Stimulated activated CD4-positive, alpha-beta T cell treated with anti-CD3 and anti-CD28 coated beads, TNF-alpha, amount 100 ng/mL, for 4 hours (primary cell): ENCODE measurements at places on chromosomes 4 and X.

DNA sequence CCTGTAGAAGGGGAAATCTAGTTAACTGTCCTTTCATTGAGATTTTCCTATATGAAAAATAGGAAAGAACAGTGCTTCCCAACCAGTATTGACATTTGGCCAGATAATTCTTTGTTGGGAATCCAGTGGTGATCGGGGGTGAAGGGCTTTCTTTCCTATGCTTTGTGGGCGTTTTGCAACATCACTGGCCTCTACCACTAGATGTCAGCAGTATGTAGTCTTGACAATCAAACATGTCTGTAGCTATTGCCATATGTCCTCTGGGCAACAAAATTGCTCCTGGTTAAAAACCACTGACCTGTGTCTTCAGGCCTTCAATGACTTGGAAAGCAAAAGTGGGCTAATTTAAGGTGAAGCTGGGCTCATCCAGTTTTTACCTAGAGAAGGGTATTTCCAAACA lies 658.5 kb downstream of the DACH2 start:
- no peak for DNase-seq

GRCh38 chr4:110475881-110476818 lies at the start of gene ENPEP:
ENPEP (plus strand) TSS chr4:110476155; CDS start chr4:110476415, 260 bp downstream.
- DNase-seq = no peak

DNA sequence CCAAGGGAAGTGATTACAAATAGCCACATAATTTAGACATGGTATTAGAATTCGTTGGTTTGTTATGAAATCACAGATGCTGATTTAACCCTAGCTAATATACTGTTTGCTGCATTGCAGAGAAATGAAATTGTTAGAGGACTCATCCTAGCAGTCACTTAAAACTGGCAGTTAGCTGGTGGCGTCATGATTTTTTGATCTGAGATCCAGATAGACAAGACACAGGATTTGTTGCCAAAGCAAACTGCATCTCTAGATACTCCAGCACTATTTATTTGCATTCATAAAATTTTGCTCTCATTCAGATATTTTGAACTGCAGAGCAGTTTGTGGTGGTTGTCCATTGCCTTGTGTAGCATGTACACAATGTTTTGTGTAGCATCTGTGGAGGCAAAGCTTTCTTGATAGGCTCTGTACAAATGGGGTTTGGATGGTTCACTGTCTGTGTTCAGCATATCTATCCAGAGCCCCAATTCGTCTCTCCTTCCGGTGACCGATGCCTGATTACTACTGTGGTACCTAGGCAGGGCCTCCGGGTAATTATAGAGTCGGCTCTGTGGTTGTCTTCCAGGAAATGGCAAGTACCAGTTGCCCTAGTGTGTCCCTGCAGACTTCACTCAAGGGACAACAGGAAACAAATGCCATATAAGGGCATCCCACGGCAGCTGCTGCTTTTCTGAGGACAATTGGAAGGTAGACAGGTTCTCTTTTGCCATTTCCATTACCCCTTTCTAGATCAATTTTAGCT lies 30.1 kb upstream of the SPARCL1 start:
- peak; percentile 1 for DNase-seq

- no peak for DNase-seq
Measured at GRCh38 chrX:18698737-18699650, 8.5 kb upstream of the PPEF1 start.
